Left hindlimb (tissue), 1 donor: ENCODE measurements at places on chromosomes 7 and 10.

GRCh38 chr7:146514304-146514703 lies 397.7 kb downstream of the CNTNAP2 start:
- no peak for DNase-seq

GRCh38 chr10:17263580-17263979 lies 35.5 kb downstream of the VIM start:
- no peak for DNase-seq

DNA sequence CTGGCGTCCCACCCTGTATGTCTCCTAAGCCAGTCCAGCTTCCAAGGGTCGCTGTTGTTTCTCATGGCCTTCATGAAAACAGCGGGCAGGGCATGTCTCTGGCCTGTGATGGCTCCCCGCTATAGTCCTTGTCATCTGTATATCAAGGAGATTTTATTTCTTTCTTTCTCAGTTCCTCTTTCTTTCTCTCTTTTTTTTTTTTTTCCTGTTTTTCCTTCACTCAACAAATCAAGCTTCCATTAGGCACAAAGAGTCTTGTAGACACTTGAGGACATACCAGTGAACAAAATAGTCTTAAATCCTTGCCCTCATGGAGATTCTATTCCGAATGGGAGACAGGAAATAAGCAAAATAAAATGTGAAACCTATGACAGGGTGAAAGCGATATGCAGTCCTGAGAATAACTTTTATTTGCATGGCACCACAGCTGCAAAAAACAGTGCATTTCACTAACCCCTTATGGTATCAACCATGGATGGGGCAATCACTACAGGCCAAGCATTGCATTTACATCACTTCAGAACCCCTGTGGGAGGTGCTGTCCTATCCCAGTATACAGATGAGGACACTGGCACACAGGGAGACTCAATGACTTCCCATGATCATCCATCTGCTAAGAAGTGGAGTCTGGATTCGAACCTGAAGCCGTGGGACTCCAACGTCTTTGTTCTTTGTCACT lies 50.7 kb downstream of the SYPL1 start:
- no peak for DNase-seq

- no peak for DNase-seq
Observed at GRCh38 chr7:99398891-99399445, 9.4 kb downstream of the PDAP1 start.

GRCh38 chr10:44934416-44935200 lies 23.5 kb downstream of the TMEM72 start:
- DNase-seq = no peak

- no peak for DNase-seq
Observed at GRCh38 chr7:101666741-101667140, 37.6 kb upstream of the MYL10 start.

DNA sequence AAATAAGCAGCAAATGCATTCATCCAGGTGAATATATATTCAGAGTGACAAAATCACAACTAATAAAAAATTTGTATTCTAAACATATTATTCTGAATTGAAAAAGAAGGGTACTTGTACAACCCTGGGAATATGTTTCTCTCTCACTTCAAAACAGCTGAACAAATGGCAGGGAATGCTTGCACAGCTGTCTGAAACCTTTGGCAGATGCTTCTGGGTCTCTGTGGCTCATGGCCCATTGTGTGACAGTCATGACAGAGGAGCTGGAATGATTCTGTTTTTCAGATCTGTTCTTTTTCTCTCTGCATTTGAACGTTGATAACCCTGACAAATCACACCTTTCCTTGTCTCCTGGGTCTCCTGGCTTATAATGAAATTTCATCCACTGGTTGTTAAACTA lies 275.7 kb upstream of the FZD1 start:
- peak; percentile 48 for DNase-seq

- no peak for DNase-seq
Observed at GRCh38 chr7:30613366-30614325, 19.0 kb downstream of the GARS1 start.

GRCh38 chr7:139471740-139472353 lies 11.6 kb downstream of the KLRG2 start:
- no peak for DNase-seq

DNA sequence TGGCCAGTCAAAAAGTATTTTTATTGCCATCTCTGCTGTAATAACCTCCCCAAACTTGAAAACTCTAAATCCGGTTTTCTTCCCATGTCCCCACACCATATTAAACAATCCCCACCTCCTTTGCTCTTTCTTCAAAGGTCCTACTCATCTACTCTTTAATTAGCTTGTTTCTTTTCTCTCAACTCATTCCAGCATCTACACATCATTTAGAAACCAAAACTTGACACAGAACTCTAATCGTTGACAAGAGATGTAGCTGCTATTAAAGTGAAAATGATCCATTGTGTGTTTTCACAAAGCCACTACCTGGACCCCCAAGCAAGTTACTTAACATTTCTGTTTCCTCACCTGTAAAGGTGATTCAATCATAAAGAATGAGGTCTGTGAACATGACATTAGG lies 436.3 kb upstream of the NPVF start:
- no peak for DNase-seq

DNA sequence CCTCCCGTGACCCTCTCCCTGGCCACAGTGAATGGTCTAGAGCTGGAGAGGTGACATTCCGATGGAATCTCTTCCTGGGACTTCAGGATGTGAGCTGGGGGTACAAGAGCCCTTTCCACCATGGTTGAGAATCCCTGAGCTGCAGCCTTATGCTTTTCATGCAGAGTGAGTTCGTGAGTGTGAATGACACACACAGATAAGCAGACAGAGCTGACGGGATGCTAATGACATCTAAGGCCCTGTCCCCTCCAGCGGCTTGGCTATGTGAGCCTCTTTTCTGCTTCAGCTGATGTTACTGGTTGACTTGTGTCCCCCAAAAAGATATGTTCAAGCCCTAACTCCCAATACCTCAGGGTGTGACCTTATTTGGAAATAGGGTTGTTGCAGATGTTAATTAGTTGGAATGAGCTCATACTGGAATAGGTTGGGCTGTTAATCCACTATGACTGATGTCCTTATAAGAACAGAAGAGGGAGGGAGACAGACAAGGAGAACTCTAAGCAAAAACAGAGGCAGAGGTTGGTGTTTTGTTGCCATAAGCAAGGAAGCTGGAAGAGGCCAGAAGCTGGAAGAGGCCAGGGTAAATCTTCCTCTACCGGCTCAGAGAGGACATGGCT lies 111.1 kb upstream of the AFAP1L2 start:
- DNase-seq = no peak

- DNase-seq = no peak
Observed at GRCh38 chr7:158650821-158651225, 53.8 kb downstream of the NCAPG2 start.

- no peak for DNase-seq
Observed at GRCh38 chr7:50307368-50308032, 3.0 kb downstream of the IKZF1 start.

DNA sequence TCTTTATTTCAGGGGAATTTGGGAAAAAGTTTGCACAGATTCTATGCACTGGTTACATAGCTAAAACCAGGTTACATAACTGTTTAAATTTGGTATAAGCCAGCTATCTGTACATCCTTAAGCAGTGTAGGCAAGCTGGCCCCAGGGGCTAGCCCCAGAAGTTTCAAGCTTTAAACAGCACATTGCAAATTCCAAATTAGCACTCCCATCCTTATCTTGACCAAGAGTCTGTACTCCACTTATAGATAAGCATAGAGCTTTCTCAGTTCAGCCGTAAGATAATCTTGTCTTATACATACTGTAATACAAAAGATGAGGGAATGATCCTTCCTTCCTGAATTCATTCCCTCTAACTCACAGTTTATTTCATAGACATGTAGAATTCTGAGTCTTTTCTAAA lies 109.3 kb downstream of the SPAG6 start:
- DNase-seq = no peak

GRCh38 chr7:129343099-129343700 lies 91.0 kb upstream of the STRIP2 start:
- DNase-seq = no peak

GRCh38 chr7:1160670-1161021 lies 650 bp upstream of the ZFAND2A start:
- DNase-seq = peak; percentile 55

DNA sequence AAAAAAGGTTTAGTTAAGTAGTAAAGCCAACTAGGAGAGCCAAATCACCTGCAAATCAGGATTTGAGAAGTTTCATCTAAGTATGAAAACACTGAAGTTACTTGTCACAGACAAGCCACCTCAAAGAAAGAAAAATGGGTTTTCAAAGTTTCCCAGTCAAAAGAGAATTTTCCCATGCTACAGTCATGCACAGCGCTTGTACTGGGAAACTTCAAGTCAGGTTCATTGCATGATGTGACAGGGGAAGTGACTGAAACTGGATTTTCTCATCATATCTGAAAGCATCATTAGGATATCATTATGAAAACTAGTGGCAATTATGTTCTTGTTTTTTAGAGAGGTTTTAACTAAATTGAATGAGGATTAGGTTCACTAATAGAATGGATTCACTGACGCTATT lies 167.0 kb downstream of the SGMS1 start:
- no peak for DNase-seq

DNA sequence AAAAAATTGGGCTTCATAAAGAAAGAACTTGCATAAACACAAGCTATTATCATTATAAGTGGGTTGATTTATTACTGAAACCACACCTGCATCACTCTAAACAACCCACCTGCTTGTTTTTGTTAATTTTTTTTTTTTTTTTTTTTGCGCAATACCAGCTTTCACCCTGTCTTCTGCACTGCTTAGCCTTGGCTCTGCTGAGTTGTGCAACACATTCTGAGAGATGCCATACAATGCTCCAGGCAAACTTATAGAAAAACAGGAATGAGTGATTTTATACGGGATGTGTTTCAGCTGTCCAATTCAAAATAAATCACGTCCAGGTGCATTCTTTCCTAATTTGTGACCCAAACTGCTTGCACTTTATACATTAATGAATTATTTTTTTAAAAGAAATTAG lies 923.6 kb downstream of the GATA3 start:
- no peak for DNase-seq

DNA sequence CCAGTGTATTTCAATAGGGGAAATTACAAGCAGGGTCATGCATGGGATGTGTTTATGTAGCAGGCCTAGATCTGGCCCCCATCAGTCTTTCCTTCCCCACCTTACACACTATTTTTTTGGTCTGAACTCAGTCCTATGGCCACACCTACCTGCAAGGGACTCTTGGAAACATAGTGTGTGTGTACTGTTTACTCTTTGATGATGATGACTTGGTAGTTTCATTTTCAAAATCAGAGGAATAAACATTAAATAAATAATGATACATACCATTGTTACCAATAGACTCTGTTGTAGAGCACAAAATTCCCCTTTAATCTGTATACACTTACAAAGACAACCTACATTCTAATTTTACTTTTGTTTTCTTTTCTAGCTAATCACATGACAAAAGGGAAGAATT lies 191.0 kb downstream of the ZEB1 start:
- no peak for DNase-seq

- no peak for DNase-seq
Observed at GRCh38 chr7:14303536-14303935, 314.1 kb upstream of the ETV1 start.

GRCh38 chr7:122686360-122686878 lies 12.5 kb downstream of the RNF133 start:
- DNase-seq = no peak

DNA sequence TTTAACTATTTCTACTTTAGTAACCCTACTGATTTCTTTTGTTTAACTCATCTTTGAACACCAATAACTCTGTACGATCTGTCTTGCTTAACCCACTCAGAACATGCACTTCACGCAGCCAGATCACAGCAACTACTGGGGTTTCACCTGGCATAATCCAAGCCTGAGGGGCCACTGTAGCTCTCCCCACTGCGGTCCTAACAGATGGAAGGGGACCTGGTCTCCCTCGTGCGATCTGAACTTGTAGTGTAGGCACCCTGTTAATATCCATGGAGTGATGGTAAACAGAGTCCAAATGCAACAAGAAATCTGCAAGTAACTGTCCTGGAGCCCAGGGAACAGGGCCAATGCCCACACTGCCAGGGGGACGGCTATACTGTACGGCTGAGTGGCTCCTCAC lies 45.5 kb downstream of the INSIG1 start:
- no peak for DNase-seq

- no peak for DNase-seq
Observed at GRCh38 chr10:7955446-7955845, 99.0 kb upstream of the GATA3 start.

DNA sequence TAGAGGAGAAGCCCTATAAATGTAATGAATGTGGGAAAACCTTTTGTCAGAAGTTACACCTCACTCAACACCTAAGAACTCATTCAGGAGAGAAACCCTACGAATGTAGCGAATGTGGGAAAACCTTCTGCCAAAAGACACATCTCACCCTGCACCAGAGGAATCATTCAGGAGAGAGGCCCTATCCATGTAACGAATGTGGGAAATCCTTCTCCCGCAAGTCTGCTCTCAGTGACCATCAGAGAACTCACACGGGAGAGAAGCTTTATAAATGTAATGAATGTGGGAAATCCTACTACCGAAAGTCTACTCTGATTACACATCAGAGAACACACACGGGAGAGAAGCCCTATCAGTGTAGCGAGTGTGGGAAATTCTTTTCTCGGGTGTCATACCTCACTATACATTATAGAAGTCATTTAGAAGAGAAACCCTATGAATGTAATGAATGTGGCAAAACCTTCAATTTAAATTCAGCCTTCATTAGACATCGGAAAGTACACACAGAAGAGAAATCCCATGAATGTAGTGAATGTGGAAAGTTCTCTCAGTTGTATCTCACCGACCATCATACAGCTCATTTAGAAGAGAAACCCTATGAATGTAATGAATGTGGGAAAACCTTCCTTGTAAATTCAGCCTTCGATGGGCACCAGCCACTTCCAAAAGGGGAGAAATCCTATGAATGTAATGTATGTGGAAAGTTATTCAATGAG lies 18.9 kb downstream of the RBAK start:
- no peak for DNase-seq

- no peak for DNase-seq
Observed at GRCh38 chr7:21903020-21903786, 42.5 kb downstream of the CDCA7L start.

DNA sequence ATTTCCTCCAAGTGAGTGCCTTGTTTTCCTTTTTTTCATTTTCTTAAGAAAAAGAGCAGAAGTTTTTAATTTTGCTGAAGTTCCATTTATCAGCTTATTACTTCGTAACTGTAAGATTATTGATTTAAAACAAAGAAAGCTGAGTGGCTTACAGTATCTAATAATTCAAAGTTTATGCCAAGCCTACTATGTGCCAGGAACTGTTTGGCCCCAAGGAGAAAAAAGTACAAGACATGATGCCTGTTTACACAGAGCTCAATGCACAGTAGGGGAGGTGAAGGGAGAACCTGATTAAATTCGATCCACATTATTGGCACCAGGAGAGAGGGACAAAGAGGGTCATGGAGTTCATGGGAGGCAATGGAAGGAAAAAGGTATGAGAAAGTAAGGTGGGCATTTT lies 419.3 kb upstream of the ZMIZ1 start:
- no peak for DNase-seq

GRCh38 chr7:2631946-2632732 lies at the start of gene TTYH3:
Gene TTYH3 (plus strand): TSS chr7:2631986. CDS start chr7:2632156, 170 bp downstream.
- no peak for DNase-seq

- DNase-seq = no peak
Observed at GRCh38 chr10:95605163-95605562, 44.0 kb upstream of the SORBS1 start.

- no peak for DNase-seq
Observed at GRCh38 chr10:77564731-77565589, 72.6 kb downstream of the KCNMA1 start.
